Memory B cell (primary cell): ENCODE measurements at places on chromosomes 5 and 9.

GRCh38 chr5:32076699-32077695 lies 97.1 kb downstream of the GOLPH3 start:
- DNase-seq = no peak

DNA sequence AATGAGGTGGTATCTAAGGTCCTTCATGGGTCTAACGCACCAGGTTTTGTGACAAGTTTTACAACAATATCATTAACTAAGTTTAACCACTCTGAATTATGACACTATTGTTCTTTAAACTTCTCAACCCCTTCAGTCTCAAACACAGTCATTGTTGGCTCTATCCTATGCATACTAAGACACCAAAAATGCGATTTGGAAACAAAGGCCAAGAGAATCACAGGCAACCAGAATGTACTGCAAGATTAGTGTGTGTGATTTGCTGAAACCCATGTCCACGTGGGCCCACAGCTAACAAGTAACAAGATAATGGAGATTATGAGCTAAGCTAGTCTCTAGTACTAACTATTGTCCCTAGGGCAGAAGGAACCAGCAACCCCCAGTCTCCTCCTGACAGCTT lies 142.2 kb upstream of the RANBP3L start:
- DNase-seq = no peak

- no peak for DNase-seq
These were observed 1.0 kb downstream of the FAM221B start for GRCh38 chr9:35827486-35827885.

- DNase-seq = no peak
These were observed 83.8 kb downstream of the SEMA4D start for GRCh38 chr9:89413963-89414638.

- no peak for DNase-seq
These were observed 117.4 kb upstream of the GPR151 start for GRCh38 chr5:146633323-146633764.

- no peak for DNase-seq
These were observed 4.5 kb downstream of the SH2D3C start for GRCh38 chr9:127773981-127774380.

- no peak for DNase-seq
These were observed 274.3 kb downstream of the AOPEP start for GRCh38 chr9:95000821-95001220.

DNA sequence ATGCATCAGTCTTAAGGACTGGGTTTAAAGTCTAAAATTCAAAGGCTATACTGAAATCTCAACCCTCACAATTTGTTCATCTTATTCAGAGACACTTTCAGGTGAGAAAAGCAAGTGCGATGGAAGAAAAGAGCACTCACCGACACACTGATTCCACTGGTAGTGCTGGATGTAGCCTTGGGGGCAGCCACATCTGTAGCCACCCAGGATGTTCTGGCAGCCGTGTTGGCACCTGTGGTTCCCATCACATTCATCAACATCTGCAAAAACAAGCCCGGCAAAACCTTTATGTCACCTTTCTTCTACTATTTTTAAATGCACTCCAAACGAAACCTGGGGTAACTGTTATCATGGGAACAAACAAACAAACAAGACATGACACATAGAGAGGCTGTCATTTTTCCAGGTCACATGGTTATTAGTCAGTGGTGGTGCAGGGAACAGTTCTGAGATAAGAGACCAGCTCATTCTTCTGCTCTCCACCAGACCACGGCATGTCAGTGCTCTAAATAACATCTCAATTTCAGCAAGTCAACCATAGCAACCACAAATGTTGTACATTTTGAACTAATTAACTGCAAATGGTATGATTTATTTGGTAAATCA lies 188.4 kb downstream of the SLC12A2 start:
- DNase-seq = no peak

DNA sequence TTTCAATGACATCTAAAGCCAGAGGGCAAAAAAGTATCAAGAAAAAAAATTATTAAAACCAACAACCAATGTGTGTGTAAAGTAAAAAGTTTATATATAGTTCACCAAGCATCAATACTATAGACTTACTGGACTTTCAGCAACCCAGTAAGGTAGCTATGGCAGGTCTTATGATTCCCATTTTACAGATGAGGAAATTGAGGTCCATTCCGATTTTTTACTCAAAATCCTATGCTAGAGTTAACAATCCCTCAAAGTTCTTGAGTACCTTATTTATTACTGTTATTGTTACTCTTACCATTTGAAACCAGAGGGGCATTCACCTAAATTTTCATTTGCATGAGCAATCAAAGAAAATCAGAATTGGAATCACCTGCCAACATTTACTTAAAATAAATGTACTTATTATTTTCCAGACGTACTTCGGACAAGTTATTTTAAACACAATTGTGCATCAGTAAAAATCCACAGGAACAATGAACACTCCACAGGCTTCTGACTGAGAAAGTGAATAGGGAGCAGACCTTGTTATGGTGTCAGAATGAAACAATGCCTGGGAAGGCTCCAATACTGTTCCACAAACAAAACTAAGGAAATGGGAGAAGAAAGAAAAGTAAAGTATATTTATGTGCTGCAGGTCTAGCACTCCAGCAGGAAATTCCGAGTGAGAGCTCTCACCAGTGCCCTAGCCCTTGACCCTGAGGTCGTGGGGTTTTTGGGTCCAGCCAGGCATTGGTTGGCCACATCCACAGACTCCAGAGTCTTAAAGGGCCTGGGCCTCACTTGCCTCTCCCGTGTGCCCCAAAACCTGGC lies 229.9 kb downstream of the PIK3R1 start:
- DNase-seq = no peak

DNA sequence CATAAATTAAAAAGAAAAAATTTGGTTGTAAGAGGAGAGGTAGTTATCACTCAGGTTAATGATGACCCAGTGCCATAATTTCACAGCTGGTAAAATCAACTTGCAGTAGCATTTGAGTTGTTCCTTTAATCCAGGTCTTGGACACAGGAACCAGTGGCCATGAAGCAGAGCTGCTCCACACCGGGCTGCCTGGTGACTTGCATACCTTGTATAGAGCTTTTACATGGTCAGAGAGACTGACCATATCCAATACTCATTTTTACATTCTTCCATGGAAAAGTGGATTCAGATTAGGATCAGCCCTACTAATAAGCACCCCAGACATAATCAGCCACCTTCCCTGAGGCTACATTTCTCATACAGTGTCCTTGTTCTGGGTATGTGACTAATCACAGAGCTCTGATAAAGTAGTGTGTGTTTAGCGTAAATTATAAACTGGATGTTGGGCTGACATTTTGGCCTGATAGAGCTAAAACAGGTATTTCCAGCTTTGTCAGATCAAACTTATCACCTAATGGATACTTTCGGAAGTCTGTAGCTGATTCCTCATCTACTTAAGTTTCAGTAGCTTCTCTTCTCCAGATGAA lies 77.0 kb upstream of the ZSWIM6 start:
- no peak for DNase-seq

DNA sequence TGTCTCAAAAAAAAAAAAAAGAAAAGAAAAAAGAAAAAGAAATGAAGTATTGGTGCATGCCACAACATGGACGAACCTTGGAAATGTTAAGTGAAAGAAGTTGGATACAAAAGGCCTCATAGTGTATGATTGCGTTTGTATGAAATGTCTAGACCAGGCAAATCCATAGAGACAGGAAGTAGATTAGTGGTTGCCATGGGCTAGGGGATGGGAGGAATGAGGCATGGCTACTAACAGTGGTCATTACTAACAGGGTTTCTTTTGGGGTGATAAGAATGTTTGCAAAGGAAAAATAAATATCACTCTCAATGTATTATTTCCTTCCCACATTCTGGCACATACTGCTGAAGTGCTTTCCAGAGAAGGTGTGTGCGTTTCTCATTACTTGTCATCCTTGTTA lies 44.1 kb downstream of the UGCG start:
- no peak for DNase-seq

- no peak for DNase-seq
These were observed 9.9 kb upstream of the PRR16 start for GRCh38 chr5:120454094-120454798.

GRCh38 chr5:126656401-126657007 lies 55.8 kb downstream of the PHAX start:
- DNase-seq = no peak

GRCh38 chr5:143055596-143056338 lies 285.6 kb downstream of the ARHGAP26 start:
- no peak for DNase-seq

DNA sequence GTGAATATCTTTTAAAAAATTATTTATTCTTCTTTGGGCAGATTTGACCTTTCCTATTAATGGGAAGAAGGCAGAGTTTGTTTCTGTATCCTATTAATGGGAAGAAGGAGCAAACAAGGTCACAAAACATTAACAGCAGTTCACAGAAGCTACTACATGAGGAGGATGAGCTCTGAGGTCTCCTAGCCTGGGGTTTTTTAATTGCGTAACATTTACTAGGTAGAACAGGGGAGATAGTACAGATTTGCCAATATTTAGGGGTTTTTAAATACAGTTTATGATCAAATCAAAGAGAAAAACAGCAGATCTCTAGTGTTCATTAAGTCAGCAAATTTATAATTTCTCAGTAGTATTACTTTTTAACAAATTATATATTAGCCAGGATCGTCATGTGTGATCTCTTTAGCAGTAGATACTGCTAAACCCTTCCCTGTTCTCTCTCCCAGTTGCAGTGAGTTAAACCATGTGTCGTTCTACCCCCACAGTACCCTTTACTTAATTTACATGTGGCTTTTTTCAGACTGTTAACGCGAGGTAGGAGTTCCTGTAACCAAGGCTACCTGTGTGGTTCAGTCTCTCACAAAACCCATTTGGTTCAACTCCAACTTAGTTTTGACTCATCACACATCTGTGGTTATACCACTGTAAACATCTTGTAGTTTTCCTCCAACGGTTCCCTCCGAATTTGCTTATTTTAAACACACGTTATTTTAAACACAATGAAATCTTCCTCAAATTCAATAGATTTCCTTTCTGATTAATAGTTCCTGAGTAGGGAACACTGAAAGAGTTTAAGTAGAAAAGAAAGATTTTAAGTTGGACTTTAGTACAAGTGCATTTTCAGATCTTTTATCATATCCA lies 13.3 kb downstream of the SLC25A46 start:
- peak; percentile 3 for DNase-seq

DNA sequence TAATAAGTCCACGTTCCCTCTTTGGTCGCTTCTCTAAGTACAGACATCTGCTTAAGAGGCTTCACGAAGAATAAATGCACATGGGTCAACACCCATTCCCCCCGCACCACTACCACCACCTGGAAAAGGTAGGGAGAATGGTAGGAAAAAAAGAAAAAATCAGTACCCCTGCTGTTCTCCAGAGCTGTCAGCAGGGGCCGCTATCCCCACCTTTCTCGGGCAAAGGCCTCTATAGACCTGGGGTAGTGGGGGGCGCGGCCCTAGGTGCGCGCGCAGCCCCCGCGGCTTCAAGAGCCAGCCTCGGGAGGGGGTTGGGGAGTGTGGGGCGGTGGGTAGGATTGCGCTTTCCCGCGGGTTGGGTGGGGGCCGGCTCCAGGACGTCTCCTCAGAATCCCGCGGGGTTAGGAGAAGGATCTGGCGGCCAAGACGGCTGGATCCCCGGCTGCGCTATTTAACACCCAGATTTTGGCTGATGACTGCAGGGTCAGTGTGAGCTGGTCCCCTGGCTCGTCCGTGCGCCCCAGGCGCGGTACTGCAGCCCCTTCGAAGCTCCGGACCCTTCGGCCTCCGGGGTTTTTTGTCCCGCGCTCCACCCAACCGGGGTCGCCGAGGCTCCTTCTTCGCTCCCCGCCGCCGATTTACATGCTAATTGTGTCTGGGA lies 1.6 kb upstream of the SEMA6A start:
- peak; percentile 58 for DNase-seq

DNA sequence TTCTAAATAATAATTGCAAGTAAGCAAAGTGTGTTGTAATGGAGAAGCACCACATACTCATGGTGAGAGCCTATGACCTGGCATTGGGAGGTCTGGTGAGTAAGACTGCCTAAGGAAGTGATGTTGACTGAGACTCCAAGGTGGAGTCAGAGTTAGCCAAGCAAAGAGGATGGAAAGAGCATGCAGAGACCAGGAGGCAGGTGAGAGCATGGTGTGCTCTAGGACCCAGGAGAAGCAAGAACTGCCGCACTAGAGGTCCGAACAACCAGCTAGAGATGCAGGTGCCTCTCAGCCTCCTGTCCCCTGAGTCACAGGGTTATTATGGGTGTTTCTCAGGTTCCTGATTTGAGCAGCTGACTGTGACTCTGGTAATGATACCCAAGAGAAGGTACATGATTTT lies 27.3 kb downstream of the ANP32B start:
- DNase-seq = peak; percentile 53

GRCh38 chr5:57407391-57407790 lies 75.2 kb downstream of the ACTBL2 start:
- no peak for DNase-seq

DNA sequence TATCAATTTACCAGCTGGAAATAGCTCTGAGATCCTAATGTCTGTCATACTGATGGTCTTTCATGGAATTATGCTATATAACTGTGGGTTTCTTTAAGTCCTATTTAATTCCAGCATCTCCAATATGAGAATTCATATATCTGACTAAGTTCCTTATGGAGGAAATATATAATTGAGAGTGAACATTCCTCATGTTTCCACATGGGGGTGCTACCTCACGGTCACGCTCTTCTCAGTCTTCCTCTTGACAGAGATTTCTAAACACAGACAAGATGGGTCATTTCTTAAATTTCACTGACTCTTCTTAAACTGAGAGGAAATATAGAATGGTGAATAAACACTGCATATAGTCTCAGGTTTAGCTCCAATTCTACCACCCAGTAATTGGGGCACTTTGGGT lies 212.1 kb downstream of the SLF1 start:
- DNase-seq = no peak
